ENCODE measurements at places on chromosomes 5 and 9. TPM values are rescaled to one million over a fixed set of nuclear protein-coding genes. Genes with fewer than 3 reads are reported as not detected.

DNA sequence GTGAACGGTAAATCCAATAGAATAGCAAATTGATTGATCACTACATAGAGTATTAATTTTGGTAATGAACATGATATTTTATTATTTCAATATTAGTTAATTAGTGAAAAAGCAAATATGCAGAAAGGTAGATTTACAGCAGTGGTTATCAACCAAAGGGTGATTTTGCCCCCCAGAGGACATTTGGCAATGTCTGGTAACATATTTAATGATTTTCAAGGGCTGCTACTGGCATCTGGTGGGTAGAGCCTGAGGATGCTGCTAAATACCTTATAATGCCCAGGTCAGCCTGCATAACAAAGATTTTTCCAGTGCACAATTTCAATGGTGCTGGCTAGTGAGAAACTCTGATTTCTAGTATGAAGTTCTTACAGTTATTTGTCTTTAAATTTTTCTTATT is 1313.7 kb downstream of the PTPRD start:
- DNase-seq: no peak

DNA sequence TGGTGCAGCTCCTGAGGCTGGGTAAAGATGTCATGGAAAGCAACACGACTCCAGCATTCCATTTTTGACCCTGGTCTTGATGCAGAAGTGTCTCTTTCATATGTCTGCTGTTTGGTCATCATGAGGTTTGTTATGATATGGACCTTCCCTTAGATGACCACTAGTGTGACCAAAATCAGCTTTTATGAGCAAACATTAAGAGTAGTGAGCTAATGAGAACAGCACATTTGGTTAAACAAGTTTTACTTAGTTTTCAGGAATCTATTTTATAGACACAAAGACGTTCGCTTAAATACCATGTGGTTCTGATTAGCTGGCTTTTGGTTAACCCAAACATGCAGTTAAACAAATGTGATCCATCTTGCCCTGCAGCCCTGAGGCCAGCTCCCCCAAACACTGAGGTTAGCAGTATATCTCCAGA is 56.7 kb upstream of the ACTBL2 start:
- no peak for DNase-seq

DNA sequence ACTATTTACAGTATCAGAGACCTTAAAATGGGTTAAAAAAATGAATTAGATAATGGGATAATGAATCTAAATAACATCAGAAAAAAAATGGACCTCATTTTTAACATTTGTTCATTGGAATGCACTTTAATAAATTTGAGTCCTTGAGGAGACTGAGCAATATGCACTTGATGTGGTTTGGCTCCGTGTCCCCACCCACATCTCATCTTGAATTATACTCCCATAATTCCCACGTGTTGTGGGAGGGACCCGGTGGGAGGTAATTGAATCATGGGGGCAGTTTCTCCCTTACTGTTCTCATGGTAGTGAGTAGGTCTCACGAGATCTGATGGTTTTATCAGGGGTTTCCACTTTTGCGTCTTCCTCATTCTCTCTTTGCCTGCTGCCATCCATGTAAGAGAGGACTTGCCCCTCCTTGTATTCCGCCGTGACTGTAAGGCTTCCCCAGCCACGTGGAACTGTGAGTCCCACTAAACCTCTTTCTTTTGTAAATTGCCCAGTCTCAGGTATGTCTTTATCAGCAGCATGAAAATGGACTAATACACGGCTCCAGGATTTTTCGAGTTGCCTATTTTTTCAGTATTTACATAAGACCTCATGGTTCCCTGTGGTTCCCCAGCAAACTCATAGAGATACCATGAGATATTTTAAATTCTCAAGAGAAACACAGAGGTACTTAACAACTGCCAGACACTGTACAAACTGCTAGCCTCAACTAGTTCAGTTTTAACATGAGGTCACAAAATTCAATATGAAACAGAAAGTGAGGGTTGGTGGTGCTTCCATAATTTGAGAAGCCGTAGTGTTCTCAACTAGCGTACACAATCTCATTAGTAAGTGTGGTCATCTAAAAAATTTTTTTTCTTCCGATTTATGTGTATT is 128.3 kb downstream of the TLE1 start:
- DNase-seq: no peak

DNA sequence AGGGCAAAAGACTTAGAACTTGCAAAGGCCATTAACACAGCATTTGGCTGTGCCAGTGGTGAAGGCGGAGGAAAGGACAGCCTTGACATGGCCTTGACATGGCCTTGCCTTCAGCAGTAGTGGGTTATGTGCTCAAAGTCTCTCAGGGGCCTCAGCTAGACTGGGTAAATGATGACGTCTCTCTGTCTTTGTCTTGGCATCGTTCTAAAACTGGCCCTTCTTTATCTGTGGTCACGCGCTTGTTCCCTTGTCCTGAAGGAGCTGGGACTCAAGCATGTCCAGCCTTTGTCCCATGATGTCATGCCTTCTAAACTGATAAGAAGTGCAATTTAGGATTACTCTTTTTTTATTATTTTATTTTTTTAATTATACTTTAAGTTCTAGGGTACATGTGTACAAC is 88.7 kb upstream of the ATP10B start:
- DNase-seq: no peak

GRCh38 chr5:107271682-107272350 is 398.9 kb downstream of the EFNA5 start:
- no peak for DNase-seq

DNA sequence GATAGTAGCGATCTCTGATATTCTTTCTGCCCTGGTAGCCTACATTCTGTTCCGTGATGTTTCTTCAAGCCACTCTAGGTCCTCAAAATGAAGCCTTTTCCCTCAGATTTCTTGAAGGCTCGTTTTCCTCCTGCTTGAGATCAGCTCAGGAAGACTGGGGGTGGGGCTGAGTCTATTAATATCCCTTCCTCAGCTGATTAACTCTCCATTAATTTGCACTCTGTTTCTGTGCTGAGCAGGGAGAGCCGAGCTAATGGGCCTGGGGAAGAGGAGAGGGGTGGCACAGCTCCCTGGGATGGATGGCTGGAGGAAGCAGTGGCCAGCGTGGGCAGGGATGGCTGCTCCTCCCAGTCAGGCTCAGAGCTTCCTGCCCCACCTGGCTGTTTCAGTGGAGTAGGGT is 93.3 kb downstream of the PPARGC1B start:
- no peak for DNase-seq

DNA sequence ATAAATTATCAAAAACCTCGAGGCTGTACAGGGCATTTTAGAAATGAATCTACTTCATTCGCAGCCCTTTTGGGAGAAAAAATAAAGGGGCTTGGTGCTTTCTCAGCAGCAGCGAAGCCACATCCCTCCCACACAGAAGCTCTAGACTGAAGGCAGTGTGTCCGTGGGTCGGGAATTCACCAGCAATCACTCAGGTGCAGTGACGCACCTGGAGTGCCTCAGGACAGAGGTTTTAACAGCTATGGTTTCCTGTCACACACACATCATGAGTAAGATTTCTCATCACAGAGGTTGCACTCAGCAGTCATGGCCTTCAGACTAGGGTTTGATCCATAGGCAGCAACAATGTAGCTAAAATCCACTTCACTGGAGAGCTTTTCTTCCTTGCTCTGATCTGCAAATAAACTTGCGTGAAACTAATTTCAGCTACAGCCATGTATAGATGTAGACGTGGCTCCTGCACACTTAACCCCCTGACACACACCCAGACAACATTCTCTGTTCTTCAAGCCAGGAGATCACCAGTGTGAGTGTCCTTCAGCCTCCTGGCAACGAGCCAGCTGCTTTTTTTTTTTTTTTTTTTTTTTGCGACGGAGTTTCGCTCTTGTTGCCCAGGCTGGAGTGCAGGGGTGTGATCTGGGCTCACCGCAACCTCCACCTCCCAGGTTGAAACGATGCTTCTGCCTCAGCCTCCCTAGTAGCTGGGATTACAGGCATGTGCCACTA is 34.8 kb downstream of the DYNC2I2 start:
- DNase-seq: no peak

The GGTA1 gene
- total RNA-seq: 2.4 TPM

The TRIP13 gene
- 12.4 TPM for total RNA-seq

The POMT1 gene
- total RNA-seq: 11.4 TPM

The BICD2 gene
- 15.9 TPM for total RNA-seq

The DAPK1 gene
- 40.8 TPM for total RNA-seq

The SLC36A3 gene
- total RNA-seq: not detected

The FABP6 gene
- not detected for total RNA-seq

The TTLL11 gene
- 2.9 TPM for total RNA-seq

Measured in liver (tissue), 10 donors.